ENCODE measurements at places on chromosomes 3 and 15. TPM values are rescaled to one million over a fixed set of nuclear protein-coding genes. Genes with fewer than 3 reads are reported as not detected.

The COL8A1 gene
- not detected for total RNA-seq

The ADPRH gene
- 2.5 TPM for total RNA-seq

The GRK7 gene
- not detected for total RNA-seq

The GRM2 gene
- 1.2 TPM for total RNA-seq

The IGF1R gene
- total RNA-seq, result 25.1 TPM

The ATP13A5 gene
- not detected for total RNA-seq

The MBNL1 gene
- 347 TPM for total RNA-seq

The FAM43A gene
- 9.9 TPM for total RNA-seq

The CACNA1D gene
- total RNA-seq, result 0.52 TPM

The BAHD1 gene
- 31.6 TPM for total RNA-seq

The MORC1 gene
- total RNA-seq, result not detected

The PRTG gene
- total RNA-seq, result not detected

The GNAT1 gene
- not detected for total RNA-seq

The RARRES1 gene
- total RNA-seq, result not detected

The SELENOS gene
- 51.8 TPM for total RNA-seq

The KCNAB1 gene
- total RNA-seq, result not detected

The C3orf20 gene
- total RNA-seq, result 0.14 TPM

The OR4F15 gene
- not detected for total RNA-seq

The HEMK1 gene
- 27.4 TPM for total RNA-seq

The NECTIN3 gene
- 6.1 TPM for total RNA-seq

The NEK10 gene
- total RNA-seq, result 0.21 TPM

The SHF gene
- total RNA-seq, result 17.5 TPM

The DNAH12 gene
- total RNA-seq, result not detected

The FAM81A gene
- total RNA-seq, result 0.81 TPM

The TNFAIP8L3 gene
- 0.15 TPM for total RNA-seq

The SLC24A5 gene
- not detected for total RNA-seq

The SCG5 gene
- total RNA-seq, result 0.42 TPM

The GMNC gene
- total RNA-seq, result not detected

The UQCC5 gene
- 22.8 TPM for total RNA-seq

The IL20RB gene
- 1.0 TPM for total RNA-seq

The TRH gene
- not detected for total RNA-seq

The OR5K2 gene
- total RNA-seq, result not detected

The GOLGA8J gene
- total RNA-seq, result 0.11 TPM

The GAP43 gene
- total RNA-seq, result not detected

The A4GNT gene
- not detected for total RNA-seq

The ZDHHC23 gene
- total RNA-seq, result 3.8 TPM

The APOD gene
- not detected for total RNA-seq

The ONECUT1 gene
- total RNA-seq, result 0.25 TPM

The SLC22A13 gene
- total RNA-seq, result 0.53 TPM

All from activated T-cell treated with anti-CD3 and anti-CD28 coated beads, Interleukin-2, amount 50 U/mL, for 4 hours (primary cell).